Activated CD4-positive, alpha-beta T cell treated with anti-CD3 and anti-CD28 coated beads, Interleukin-2, amount 10 ng/mL, durations not matched to agents 7 days and 5 days (primary cell): ENCODE measurements at places on chromosomes 2 and 18. TPM values are rescaled to one million over a fixed set of nuclear protein-coding genes. Genes with fewer than 3 reads are reported as not detected.

Gene ANKRD30BL
- total RNA-seq: not detected

Gene ARMC9
- 0.45 TPM for total RNA-seq

GRCh38 chr18:43271593-43272432 is 5.5 kb downstream of the SYT4 start:
- peak; percentile 47 for DNase-seq

Gene CTAGE1
- not detected for total RNA-seq

Gene STPG4
- total RNA-seq: 0.64 TPM

Gene KLHL29
- 2.9 TPM for total RNA-seq

GRCh38 chr2:188701836-188702235 is 272.3 kb upstream of the COL3A1 start:
- no peak for DNase-seq
